ENCODE measurements at places on chromosomes 11 and 22.

DNA sequence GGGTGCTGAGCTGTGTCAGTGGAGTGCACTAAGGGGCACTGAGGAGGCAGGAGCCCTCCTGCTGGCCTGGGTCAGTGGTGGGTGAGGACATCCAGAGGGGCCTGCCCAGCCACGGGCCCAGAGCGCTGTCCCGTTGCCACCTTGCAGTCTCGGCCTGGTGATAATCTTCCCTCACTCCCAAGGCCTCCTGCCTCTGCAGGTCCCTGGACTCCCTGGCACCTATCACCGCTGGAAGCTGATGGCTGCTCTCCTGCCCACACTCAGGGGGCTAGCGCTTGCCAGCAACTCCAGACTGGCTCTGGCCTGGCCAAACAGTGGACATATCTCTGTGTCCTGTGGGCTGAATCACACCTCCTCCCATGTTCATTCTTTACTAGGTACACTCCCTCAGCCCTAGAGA, 86.5 kb upstream of the PITPNB start:
- DNase-seq = no peak

- no peak for DNase-seq
These were observed 95.5 kb downstream of the PDHX start for GRCh38 chr11:35011944-35012343.

DNA sequence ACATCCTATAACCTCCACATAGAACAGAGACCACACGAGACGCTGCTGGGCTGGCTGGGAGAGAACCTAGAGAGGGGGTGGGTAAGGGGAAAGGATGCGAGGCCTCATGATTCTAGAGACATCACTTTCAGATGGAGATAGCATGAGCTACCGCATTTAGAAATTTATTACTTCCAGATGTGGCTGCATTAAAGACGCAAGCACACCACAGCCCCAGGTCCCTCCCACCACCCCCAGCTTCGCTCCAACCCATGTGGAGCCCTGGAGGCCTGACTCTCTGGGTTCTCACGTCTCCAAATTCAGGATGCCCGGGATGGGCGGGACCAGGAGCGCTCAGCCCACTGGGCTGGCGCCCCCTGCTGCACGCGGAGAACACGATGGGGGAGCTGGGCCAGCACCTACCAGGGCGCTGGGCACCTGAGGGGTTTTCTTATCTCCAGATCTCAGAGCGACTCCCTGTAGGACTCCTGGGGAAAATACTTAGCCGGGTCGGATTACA, 13.6 kb downstream of the MRPL21 start:
- DNase-seq = no peak

DNA sequence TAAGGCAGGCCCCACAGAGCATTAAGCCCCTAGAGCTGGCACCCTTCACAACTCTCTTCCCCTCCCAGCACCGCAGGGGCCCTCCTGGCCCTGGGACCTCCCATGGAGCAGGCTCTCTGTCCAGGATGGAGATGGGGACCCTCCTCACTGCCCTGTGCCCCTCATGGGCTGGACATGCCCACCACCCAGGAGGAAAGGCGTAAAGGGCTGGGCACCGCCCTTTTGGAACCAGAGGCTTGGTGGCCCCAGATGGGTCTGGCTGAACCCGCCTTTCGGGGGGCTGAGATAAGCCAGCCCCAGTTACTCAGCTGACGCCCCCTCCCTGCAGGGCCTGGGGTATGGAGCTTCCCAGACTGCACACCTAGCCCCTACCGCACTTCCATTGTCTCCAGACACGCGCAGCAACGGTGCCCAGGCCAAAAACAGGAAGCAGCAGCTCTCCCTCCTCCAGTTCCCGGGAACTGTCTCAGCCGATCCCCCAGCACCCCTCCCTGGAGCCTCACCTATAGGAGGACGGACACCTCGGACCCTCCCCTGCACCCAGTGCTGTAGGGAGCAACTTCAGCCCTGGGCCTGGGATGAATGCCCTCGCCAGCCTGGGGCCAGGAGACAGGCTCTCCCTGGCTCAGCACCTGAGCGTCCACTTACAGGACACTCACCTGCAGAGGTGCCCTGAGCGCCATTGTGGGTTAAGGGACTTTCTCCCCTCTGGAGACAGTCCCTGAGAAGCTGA, 1.6 kb upstream of the SUSD2 start:
- no peak for DNase-seq

- DNase-seq = no peak
These were observed 52.8 kb downstream of the LRRC32 start for GRCh38 chr11:76617553-76618265.
